ENCODE measurements at places on chromosomes 5 and 9. TPM values are rescaled to one million over a fixed set of nuclear protein-coding genes. Genes with fewer than 3 reads are reported as not detected.

The CCDC171 gene
- 5.1 TPM for polyA plus RNA-seq

The CER1 gene
- polyA plus RNA-seq: 0.89 TPM

- no peak for DNase-seq
Observed at GRCh38 chr9:1879501-1879900, 135.6 kb upstream of the SMARCA2 start.

GRCh38 chr5:116454417-116454927 lies 120.2 kb downstream of the SEMA6A start:
- DNase-seq: no peak

DNA sequence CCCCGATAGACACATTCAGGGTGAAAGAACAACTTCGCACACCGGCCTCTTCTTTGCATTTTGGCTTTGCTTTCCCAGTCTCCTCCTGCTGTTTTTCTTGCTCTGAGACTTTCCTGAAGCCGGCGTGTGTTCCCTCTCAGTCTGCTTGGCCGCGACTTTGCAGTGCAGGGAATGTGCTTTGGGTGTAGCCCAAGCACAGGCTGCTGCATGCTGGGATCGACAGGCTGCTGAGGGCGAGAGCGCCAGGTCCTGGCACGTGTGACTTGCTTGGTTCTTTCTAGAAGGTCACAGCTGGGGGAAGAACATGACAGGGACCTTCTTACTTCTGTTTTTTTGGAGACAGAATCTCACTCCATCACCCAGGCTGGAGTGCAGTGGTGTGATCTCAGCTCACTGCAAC lies 40.6 kb downstream of the TENT4A start:
- DNase-seq: no peak

DNA sequence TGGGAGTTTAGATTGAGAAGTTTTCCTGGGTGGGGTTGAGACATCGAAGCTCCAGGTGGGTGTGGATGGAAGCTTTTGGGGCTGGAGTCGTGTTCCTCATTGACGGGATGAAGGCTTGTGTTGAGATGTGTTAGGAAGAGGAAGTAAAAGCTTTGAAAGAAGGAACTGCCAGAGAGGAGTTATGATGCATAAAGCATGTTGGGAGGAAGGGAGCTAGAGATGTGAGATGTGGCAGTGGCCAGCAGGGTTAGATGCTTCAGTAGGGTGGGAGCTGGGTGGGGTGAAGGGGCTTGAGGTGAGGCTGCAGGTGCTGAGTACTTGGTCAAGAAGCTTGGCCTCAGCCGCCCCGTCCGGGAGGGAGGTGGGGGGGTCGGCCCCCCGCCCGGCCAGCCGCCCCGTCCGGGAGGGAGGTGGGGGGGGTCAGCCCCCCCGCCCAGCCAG lies 56.7 kb downstream of the HSPA4 start:
- no peak for DNase-seq

- no peak for DNase-seq
Observed at GRCh38 chr5:80150731-80151130, 105.1 kb downstream of the SERINC5 start.
